ENCODE measurements at places on chromosomes 2 and 18.
A peak's percentile ranks its signal among the peaks of the same experiment; 100 is the strongest.

DNA sequence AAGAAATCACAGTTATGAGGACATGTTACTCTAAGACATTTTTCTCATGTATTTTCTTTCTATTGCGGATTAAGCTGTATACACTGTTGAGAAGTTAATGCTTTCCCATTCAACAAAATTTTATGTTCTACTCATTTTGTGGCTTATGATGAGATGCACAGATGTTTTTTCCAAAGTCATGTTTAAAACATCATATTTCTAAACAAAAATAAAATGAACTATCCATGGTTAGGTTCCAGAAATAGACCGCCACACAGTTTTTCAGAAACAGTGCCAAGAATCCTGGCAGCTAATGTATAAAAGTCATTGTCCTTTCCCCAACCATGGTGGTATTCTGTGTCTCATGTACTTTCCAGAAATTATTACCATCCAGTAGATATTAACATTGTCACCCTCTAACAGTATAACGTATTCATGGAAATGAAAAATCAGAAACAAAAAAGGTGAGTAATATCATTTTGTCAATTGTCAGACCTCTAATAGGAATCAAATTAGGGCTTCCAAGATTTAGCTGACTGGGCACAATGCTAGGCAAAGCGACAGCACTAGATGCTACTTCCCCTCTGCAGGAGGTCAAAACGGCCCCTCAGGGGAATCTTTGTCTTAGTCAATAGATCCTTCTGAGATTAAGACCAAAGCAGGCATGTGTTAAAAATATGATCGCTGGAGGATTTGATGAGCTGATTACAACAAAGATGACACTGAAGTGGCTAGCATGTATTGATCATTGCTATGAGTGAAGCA is 54.4 kb upstream of the ZNF397 start:
- DNase-seq: no peak

DNA sequence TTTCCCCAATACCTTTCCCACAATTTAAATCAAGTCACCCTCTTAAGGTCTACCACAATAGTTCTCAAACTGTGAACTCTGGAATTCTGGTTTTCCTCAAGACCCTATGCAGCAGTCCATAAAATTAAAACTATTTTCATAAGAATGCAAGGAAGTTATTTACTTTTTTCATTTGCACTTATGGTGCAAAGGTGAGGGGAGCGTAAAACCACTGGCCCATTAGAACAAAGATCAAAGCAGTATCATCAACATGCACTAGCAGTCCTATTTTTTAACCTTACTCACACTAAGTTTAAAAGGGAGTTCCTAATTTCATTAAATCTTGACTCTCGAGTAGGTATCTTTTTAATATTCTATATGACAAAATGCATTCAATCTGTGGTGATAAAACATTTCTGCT is 85.3 kb downstream of the MEMO1 start:
- no peak for DNase-seq

DNA sequence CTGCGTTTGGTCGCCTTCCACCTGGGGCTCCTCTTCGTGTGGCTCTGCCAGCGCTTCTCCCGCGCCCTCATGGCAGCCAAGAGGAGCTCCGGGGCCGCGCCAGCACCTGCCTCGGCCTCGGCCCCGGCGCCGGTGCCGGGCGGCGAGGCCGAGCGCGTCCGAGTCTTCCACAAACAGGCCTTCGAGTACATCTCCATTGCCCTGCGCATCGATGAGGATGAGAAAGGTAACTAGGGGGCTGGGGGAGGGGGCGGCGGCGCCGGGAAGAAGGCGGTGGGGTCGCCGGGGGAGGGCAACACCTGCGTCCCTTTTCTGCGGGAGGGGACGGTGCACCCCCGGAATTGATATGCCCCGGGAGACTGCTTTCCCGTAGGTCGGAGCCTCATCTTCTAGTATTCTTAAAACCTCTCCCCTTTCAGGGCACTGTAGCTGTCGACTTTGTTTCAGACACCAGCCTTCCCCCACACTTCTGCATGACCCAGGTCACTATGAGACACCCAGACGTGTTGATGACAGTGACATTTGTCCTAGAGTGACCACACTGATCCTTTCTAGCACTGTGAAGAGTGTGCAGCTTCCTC is 755 bp downstream of the SPAST start:
- DNase-seq: peak; percentile 34

DNA sequence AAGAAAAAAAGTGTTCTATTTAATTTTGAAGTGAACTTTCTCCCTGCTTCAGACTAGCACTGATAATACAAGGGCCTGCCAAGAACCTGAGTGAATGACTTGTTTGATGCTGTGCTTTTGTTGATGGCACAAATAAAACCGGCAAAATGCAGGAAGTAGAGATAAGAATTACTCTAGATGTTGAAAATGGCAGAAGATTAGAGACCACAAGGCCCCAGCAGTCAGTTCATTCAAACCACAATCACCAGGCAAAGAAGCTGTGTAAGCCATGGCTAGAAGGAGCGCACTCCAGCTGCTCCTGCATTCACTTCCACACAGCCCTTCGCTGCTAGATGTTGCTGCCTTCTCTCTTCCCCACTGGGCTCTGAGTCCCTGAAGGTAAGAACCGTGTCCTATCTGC is 297.1 kb downstream of the AGPS start:
- no peak for DNase-seq

GRCh38 chr2:239035997-239036731 is 188.3 kb downstream of the TWIST2 start:
- DNase-seq: no peak

DNA sequence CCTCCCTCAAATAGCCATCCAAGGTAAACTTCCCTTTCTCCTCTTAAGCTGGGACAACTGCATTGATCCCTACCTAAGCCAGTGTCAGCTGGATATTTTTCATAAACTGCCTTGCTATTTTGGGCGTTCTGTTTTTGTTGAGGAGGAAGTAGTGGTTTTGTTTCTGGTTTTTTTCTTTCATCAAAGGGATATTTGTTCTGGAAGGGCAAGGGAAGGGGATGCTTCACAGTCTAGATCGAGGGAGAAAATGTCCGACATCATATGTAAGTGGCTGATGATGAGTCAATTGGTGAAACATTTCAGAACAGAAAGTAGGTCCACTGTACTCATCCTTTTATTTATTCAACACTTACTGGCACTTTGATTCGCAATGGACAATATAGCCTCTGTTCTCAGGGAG is 31.0 kb downstream of the TANC1 start:
- DNase-seq: no peak

DNA sequence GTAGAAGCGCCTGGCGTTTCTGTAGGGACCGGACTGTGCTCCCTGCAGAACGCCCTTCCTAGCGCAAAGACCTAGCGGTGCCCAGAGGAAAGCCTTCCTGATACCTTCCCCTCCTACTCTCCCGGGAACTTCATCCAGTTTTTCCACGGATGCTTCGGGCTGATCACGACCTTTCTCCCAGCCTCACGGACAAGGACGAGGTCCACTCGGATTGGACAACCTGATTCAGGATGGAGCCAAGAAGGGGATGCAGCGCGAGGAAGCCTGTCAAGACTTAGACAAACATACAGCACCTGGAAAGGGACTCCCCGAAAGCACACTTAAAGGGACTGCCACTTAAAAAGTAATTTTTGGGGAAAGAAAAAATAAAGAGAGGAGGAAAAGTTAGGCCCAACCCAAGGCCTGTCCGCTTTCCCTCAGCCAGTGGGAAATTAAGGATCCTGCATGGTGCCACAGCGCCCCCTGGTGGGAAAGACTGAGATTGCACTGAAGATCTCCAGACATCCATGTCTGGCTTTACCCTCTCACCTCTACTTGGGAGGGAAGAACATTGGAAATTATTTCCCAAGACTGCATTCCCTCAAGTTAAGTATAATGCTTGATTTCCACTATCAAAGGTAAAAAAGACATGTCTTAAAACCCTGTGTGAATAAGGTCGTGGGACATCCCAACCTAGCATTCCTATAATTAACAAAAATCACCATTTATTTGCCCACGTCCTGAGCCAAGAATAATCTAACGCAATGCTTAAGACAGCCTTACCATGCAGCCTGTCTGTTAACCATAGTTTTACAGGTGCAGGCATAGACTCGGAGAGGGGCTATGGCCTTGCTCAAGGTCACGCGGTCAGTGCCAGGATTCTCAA is 13.4 kb upstream of the COPS8 start:
- no peak for DNase-seq

DNA sequence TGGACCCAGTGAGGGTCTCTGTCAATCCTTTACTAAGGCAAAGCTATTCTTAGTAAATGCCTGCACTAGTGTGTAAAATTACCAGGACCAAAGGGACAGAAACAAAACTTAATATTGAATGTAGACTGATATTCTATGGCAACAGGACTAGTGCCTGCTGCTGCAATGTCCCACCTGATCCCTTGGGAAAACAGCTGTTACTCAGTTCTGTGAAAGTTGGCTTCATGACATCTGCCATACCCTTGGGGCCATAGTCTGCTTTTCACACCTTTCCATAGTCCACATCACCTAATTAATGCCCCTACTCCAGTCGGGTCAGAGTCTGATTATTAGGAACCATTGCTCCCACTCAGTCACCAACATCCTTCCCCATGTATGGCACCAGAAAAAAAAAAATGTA is 14.5 kb downstream of the DNAJC27 start:
- DNase-seq: peak; percentile 92

- no peak for DNase-seq
These were observed 155.1 kb upstream of the RASGRP3 start for GRCh38 chr2:33321236-33321771.

DNA sequence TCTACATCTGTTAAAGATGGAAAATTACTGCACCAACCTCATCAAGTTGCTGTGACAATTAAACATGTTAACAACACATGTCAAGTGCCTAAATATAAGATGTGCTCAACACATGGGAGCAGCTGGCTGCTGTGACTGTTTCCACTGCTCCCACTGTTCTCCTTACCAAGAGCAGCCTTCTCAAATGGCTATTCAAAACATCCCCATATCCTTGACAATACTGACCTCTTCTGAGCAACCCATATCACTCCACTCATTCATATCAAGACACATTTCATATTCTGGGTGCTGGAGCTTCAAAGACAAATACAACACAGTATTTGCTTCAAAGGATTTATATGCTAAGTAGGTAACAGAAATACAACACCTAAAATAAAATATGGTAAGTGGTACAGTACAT is 60.3 kb downstream of the PIAS2 start:
- no peak for DNase-seq

DNA sequence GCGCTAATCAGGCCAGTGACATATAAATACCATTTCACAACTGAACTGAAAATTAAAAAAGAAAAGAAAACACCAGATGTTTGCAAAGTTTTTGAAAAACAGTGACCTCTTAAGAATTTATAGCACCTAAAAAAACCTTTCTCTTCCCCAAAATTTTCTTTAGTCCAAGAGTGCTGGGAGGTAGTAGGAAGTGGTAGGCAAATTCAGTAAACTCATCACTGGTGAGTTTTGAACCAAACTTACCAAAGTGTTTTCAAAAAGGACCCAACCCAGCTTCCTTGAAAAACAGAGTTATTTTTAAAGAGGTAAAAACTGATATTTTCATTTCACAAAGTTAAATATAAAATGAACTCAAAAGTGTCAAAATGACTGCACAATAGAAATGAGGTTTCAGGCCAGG is 90.4 kb downstream of the TMEM247 start:
- no peak for DNase-seq

- DNase-seq: no peak
These were observed 15.1 kb upstream of the BOD1L2 start for GRCh38 chr18:57131782-57132181.

DNA sequence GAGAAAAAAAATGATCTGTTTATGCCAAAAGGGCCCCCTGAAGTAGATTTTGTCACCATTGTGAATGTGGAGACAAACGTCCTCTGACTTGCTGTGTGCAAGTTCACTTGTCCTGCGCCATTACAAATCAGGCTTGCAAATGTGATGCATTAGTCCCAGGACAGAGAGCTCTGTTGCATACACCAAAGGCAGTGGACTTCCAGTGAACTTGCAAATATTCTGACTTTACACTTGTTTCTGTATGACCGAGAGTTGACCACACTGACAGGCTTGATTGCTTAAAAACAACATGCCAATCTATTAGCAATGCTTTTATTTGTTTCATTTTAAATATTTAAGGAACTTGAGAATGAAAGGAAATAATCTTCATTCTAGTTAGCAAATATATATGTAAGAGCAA is 293.2 kb downstream of the PLCL1 start:
- DNase-seq: no peak

GRCh38 chr2:113248997-113249770 is 29.5 kb downstream of the PAX8 start:
- peak; percentile 33 for DNase-seq

DNA sequence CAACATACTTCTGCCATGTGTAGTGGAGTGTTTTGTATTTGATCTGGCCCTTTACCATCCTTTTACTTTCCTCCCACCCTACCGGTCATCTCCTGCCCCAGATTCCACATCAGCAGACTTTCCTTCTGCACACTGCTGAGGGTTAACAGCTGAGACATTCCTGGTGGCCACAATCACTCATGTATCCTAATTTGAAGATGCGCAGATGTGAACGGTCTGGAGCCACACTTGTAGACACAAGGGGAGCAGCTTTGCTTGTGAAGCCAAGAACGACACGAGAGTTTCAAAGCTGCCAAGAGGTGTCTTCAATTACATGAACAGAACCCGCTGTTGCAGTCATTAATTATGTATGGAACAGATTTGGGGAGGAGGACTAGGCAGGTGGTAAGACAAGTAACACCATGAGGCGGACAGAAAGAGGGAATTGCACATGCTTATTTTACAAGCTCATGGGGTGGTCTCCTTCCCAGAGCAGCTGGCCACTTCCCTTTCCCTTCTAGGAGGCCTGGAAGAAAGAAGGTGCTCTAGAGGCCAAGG is 260.7 kb upstream of the KLHL29 start:
- DNase-seq: peak; percentile 23

DNA sequence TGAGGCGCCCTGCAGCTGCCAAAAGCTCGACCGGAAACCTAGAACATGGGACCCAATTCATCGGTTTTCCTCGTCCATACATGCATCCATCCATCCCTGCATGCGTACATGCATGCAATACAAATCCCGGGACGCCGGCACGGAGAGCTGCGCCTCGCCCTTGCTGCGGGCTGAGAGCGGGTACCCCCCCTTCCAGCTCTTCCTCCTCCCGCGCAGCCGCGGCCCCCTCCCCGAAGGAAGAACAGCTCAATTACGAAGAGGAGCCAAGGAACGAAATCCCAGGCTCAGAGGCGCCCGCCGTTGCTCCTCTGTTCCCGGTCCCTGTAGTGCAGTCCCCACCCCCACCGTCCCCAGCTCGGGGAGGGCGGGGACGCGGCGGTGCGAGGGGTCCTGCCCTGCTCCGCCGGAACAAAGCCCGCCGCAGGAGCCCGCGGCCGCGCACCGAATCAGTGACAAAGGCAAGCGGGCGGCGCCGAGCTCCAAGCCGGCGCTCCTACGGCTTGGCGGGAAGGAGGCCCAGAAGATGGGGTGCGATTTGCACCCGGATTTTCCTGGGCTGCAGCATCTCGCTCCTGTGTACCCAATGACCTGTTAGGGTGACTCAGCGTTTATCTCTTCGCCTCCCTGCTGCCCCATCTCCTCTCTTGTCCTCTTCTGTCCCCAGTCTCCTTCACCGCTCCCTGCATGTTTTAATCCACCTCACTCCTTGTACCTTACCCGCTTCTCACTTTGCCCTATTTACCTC is 8.9 kb upstream of the POU3F3 start:
- DNase-seq: no peak
